Thoracic aorta (tissue), 2 donors: ENCODE measurements at places on chromosomes 4 and X. TPM values are rescaled to one million over a fixed set of nuclear protein-coding genes. Genes with fewer than 3 reads are reported as not detected.

DNA sequence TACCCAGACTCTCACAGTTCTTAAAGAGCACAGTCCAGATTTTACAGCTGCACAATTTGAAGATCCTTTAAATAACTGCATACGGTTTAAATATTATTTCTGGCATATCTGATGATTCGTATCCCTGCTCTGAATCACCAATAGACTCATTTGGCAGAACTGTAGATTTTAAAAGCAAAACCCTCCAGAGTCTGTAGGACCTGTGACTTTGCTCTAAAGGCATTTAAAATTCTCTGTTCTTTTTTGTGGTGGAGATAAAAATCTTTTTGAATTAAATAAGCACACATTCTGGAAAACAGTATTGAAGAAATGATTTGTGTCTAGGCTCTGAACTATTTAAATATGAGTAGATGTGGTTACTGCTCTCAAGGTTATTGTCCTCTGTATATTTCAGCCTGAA lies 246.2 kb upstream of the PITX2 start:
- no peak for DNase-seq

- DNase-seq: no peak
Observed at GRCh38 chr4:38101563-38101962, 141.4 kb downstream of the PTTG2 start.

DNA sequence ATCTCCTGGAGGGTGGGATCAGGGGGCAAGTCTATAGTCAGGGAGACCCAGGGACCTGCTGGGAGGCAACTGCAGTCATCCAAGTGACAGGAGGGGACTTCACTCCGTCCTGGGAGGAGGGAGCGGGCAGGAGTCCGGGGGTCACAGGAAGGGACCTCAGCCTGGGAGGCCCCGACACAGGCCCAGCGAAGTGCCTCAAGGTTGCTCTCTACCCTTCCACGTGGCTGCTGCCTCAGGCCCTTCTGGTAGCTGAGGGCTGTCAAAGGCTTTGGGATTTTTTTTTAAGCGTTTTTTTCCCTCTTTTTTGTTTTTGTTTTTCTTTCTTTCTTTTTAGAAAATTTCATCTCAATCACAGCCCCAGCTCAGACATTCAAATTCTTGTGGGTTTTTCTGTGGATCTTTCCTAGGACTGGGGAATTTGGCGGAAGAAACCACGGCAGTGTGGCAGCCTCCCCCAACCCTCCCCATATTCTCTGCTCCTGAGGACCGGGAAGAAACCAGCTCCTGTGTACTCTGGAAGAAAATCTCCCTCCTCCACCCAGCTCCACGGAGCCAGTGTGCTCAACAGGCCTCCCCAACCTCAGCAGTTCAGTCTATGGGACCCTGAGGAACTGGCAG lies 1.4 kb upstream of the HAUS7 start:
- no peak for DNase-seq

- DNase-seq: no peak
Observed at GRCh38 chr4:56640621-56641493, 40.2 kb downstream of the HOPX start.

GRCh38 chr4:53863158-53863557 lies 201.2 kb downstream of the CHIC2 start:
- DNase-seq: no peak

- DNase-seq: no peak
Observed at GRCh38 chrX:24874604-24875247, 141.0 kb downstream of the ARX start.

GRCh38 chrX:9785254-9785943 lies 830 bp upstream of the SHROOM2 start:
- DNase-seq: no peak

DNA sequence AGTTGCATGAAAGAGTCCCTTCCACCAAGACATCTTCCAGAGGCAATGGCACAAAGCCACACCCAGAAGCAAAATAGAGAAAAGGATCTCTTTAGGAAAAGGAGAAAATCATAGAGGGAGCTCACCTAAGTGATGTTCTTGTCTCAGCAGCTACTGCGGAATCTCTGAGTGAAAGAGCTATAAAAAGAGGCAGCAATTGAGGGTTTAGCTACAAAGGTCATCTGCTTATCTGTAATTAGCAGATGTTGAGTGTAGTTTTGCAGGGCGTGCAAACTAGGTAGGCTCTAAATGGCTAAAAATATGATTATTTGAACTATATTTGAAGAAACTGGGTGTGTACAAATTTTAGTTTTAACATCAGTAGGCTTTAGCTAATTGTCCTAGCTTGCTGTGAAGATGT lies 276.0 kb downstream of the HS3ST1 start:
- no peak for DNase-seq

DNA sequence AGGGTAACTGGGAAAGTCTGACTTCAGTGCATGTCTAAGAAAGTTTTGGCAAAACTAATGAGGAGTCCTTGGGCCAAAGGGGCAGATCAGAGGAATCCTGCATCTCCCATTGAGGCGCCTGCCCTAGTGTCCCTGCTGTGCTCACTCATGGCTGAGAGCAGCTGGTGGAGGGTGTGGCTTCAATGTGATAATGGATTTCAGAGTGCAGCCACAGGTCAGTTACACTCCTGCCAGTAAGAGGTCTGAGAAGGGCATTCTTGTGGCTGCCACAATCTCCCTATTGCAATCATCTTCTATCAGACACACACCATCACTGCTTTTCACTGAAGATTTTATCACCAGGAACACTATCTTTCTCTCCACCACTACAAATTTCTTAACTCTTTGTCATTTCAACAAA lies 457.1 kb downstream of the MID1IP1 start:
- no peak for DNase-seq

DNA sequence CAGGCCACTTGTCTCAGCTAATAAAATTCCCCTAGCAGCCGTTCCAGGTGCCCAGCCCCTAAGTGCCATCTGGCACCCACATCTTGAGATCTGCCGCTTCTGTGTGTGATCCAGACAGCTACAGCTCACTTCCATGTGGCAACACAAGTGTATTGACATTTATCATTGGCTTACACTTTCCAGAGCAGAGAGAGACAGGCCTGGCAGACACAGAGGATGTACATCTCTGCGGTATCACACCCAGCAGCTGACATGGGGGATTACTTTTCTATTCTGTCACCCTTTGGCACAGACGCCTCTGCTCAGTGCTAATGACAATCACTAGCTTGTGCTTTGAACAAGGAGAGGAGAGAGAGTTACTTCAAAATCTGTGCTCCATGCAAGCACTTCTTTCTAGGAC lies 195.9 kb downstream of the KDR start:
- no peak for DNase-seq

DNA sequence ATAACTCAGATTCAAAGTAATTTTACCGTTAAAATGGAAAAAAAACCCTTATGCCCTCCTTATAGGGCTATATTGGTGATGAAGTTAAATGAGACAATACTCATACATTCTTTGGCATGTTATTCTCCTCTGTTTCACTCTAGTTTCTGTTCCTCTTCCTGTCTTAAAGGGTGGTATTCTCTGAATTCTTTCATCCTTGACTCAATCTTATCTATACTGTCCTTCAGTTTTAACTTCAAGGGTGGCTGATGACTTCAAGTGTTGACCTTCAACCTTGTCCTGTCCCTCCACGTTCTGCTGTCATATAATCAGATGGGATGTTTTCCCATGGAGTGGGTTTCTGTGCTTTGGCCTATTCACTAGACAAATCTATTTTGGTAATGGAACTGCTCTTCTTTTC lies 44.0 kb downstream of the ZNF518B start:
- no peak for DNase-seq

DNA sequence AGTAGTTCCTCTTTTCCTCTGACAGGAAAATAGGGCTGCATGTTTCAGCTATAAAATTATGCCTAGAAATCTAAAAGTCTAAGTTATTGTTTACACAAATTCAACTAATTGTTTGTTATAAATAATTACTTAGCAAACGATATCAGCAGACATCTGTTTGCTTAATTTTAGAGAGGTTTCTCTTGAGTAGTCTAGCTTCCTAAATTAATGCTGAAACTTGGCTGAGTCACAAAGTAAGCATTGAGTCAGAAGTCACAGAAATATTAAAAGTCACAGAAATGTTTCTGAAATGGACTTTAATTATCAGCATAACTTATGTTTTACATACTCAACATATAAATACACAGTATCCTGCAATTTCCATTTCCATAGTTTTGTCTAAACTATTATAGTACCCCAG lies 1044.0 kb downstream of the CCSER1 start:
- no peak for DNase-seq

GRCh38 chrX:17023661-17024060 lies 77.2 kb downstream of the REPS2 start:
- DNase-seq: no peak

The SPRY1 gene
- 215 TPM for total RNA-seq

The FAM149A gene
- 12.8 TPM for total RNA-seq

The UGT2B11 gene
- total RNA-seq: not detected

The MUC7 gene
- total RNA-seq: not detected

The OPN1MW gene
- not detected for total RNA-seq

The TRAM1L1 gene
- 0.78 TPM for total RNA-seq

The MAGEC2 gene
- total RNA-seq: not detected
